Activated T-cell treated with anti-CD3 and anti-CD28 coated beads for 48 hours (primary cell): ENCODE measurements at places on chromosomes 1 and 21.

GRCh38 chr1:22588899-22589422 is 25.7 kb downstream of the EPHA8 start:
- no peak for DNase-seq

DNA sequence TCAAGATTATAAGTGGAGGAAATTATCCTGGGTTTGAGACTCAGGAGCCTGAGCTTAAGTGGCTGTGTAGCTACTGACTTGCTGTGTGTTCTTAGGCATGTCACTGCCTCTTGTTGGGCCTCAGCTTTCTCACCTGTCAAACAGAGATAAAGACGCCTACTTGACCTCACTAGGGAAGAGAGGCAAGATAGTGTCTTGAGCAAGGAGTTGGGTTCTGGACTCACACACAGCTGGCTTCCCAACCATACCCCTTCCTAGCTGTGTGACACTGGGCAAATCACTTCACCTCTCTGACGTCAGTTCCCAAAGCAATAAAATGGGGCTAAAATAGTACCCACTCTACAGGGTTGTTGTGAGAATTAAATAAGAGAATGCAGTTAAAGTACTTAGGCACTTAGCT is 11.6 kb upstream of the EPB41 start:
- DNase-seq: no peak

DNA sequence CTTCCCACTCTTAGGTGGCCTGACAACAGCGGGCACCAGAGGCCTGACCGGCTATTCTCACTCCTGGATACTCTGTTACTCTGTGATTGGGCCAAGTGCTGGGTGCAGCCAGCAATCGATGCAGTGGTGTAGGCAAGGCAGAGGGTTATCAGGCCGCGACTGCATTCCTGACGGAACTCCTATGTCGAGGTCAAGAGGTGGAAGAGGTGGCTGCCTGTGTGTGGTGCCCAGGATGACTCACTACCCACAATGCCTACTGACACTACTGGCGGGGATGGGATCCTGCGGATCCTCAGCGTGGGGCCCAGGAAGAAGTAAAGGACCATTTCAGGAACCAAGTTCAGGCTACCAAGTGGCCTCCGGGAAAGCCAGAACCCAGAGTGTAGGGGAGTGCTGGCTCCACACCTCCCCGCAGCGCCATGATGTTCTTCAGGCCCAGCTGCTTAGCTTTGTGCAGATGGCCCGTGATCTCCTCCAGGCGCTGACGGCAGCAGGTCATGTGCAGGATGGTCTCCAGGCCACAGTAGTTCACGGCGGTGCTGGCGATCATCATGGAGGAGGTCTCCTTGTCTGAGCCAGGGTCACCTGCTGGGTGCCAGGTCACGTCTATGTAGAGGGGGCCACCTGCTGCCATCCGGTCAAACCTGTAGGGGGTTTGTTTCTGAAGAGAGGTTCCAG is 4.9 kb downstream of the MTHFR start:
- DNase-seq: no peak

DNA sequence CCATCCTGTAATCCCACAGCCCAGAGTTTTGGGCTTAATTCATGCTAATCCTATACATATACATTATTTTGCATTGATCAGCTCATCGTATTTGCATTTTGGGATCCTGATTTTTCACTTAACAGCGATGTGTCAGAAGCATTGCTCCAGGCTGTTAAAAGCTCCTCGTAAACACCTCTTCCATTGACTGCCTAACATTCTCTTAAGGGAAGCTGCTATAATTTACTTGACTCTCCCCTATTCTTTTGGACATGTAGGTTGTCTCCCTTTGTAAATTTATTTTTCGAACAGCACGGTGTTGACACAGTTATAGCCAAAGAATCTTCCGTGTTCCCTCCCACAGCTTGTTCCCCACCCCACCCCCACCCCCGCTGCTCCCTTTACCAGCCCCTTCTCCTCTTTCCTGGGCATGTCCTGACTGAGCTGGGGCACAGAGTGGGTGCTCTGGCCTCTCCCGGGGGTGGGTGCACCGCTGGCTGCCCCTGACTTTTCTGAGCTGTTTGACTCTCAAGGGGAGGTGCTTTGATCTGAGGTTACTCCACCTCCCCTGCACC is 22.8 kb downstream of the LDLRAP1 start:
- no peak for DNase-seq
